ENCODE measurements at places on chromosomes 2 and 18. TPM values are rescaled to one million over a fixed set of nuclear protein-coding genes. Genes with fewer than 3 reads are reported as not detected.

ABCG5 gene
- total RNA-seq: not detected

DNA sequence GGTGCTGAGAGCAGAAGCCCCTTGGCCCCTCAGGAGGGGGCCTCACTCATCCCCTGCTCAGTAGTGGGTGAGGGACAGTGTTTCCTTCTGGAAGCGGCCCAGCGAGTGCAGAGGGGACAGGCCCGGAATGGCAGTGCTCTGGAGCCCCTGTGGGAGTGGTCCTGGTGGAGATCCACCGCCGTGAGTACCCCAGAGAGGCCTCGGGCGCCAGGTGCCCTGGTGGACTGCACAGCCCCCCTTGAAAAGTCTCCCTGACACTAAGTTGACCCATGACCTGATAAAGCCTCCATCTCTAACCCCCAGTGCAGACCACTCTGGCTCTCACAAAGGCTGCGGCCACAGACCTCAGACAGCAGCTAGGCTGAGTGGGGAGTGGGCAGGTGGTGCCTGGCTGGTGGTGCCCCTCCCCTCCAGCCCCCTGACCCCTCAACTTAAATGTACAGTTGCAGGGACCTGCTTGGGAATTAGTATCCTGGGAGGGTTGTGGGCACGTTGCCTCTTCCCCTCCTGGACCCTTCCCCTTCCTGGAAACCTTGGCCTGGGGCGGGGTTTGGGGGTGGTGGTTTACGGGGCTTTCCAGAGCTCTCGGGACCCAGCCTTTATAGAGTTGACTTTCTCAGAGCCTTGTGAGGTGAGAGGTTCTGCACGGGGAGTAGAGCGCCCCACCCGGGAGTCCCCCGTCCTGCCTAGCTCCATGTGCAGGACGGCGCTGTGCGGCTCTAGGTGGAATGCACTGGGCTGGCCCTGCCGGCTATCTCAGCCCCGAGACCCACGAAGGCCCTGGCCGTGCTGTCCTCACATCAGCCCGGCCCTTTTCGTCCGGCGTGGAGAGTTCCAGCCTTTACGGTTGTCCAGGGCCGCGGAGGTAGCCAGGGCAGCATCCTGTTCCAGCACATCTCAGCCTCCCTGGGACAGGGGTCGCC, 62.7 kb downstream of the RTP5 start:
- H3K27me3 ChIP-seq: no peaks in the 10 kb centered on the region
- H3K27ac ChIP-seq: no peak overlapping the region
- no peaks in the 10 kb centered on the region for H3K36me3 ChIP-seq
- DNase-seq: no peak

DNA sequence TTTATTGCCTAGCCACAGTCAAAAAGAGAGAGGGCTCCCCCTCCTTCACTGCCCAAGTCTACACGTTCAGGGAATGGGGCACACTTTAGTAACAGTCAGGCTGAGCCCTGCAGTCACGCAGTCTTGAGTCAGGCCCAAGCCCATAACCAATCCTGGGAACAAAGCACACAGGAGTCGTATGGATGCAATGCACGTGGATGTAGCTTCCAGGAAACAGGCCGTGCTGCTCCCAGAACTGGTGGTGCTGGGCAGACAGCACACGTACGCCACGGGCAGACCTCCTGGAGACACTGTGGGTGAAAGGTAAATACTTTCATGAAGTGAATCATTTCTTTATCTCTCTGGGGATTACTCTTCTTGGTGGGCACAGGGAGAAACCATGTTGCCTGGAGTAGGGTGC, 30.0 kb upstream of the MBP start:
- no peak for DNase-seq
- no peaks in the 10 kb centered on the region for H3K36me3 ChIP-seq
- H3K27me3 ChIP-seq: no peaks in the 10 kb centered on the region
- no peaks in the 10 kb centered on the region for H3K4me1 ChIP-seq
- H3K4me3 ChIP-seq: no peak overlapping the region
- no peak overlapping the region for H3K27ac ChIP-seq

ACKR3 gene
- total RNA-seq: 87.5 TPM

KIF3C gene
- total RNA-seq: 5.3 TPM

PLB1 gene
- 0.61 TPM for total RNA-seq

GRCh38 chr2:10502803-10503107, 54.6 kb upstream of the ODC1 start:
- H3K36me3 ChIP-seq: no peaks in the 10 kb centered on the region
- H3K27ac ChIP-seq: no peak overlapping the region
- H3K27me3 ChIP-seq: no peaks in the 10 kb centered on the region
- H3K4me1 ChIP-seq: peaks cover 23% of the 10 kb centered on the region
- DNase-seq: no peak

MAP2 gene
- 63.3 TPM for total RNA-seq

DNA sequence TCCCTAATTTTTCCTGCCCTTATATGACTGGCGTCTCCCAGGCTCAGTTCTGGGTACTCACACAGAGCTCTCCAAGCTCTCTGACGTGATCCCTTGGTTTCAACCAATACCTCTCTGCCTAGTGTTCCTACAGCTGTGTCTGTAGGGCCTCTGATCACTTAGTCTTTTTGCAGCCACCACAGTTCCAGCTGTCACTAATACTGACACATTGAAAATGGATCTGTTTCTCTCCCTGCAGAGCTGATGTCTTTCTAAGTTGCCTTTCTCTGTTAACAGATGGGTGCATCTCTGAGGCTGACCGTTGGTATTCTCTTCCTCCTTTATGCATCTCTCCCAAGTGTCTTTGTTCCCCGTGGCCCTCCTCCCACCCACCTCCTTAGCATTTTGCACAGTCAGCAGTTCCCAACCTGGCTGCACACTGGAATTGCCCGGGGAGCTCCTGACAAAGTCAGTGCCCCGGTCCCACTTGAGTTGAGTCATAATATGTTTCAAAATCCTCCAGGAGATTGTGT, 62.5 kb downstream of the CERS6 start:
- peaks cover 34% of the 10 kb centered on the region for H3K4me1 ChIP-seq
- no peak overlapping the region for H3K4me3 ChIP-seq
- H3K36me3 ChIP-seq: no peaks in the 10 kb centered on the region
- DNase-seq: peak; percentile 65
- H3K27me3 ChIP-seq: no peaks in the 10 kb centered on the region
- H3K27ac ChIP-seq: peak overlapping the region; percentile 22

MITD1 gene
- total RNA-seq: 42.4 TPM

- H3K4me1 ChIP-seq: peaks cover 5% of the 10 kb centered on the region
- H3K27ac ChIP-seq: no peak overlapping the region
- no peak for DNase-seq
- no peaks in the 10 kb centered on the region for H3K36me3 ChIP-seq
- no peak overlapping the region for H3K4me3 ChIP-seq
These were observed 30.2 kb upstream of the SSB start for GRCh38 chr2:169768262-169768995.

- no peaks in the 10 kb centered on the region for H3K4me1 ChIP-seq
- H3K4me3 ChIP-seq: no peak overlapping the region
- no peak overlapping the region for H3K27ac ChIP-seq
These were observed 424.1 kb downstream of the ERBB4 start for GRCh38 chr2:212114489-212114888.

ALPI gene
- total RNA-seq: not detected

- H3K36me3 ChIP-seq: no peaks in the 10 kb centered on the region
- H3K4me1 ChIP-seq: no peaks in the 10 kb centered on the region
- no peak overlapping the region for H3K4me3 ChIP-seq
- no peak for DNase-seq
- no peaks in the 10 kb centered on the region for H3K27me3 ChIP-seq
These were observed 191.6 kb upstream of the SLC14A2 start for GRCh38 chr18:45423659-45424058.

AAK1 gene
- total RNA-seq: 34.8 TPM

DNA sequence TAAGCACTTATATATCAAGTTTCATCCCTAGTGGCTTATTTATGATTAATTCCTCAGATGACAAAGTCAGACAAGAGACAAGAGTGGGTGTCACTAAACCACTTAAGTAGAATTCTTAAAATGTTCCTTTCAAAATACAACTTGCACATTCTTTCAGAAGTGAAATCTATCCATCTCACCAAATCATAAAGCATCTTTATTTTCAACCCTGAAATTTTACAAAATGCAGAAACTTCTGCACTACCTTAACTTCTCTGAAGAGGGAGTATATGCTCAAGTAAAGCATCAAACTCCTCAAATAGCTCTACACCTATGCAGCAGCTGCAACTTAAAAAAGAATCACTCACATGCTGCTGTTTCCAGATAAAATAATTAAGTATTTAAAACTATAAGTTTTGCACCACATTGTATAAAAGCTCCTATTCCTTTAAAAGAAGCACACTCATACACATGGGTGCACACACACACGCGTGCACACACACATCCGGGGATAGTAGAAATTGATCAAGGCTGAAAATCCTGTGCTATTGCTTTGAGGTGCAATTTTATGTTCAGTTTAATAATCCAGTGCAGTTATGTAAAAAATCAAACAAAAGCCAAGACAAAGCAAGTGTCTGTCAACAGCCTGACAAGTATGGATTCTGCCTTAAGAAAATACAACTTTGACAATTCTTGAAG, 244.5 kb downstream of the TCF4 start:
- H3K27me3 ChIP-seq: no peaks in the 10 kb centered on the region
- H3K4me3 ChIP-seq: no peak overlapping the region
- H3K36me3 ChIP-seq: no peaks in the 10 kb centered on the region
- peak; percentile 37 for DNase-seq
- 0 out of 2 replicates have a peak, but pooled peaks cover 2% of the 10 kb centered on the region for H3K4me1 ChIP-seq
- no peak overlapping the region for H3K27ac ChIP-seq

DNA sequence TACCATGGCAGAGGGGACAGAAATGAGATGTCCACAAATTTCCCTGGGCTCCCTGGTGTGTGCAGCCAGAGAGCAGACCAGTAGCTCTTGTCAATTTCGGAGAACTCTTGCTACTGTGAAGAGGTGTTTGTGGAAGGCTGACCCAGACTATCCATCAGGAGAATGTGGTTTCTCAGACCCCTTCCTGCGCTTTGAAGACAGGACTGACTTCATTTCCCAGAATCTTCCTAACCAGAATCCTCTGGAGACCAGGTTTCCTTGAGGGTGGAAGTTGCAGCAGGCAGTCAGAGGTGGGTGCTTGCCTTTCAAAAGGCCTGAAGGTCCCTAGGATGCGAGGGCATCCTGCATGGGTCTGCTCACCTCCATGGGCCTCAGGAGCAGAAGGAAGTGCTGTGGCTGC, 121.9 kb downstream of the LAMA3 start:
- no peak for DNase-seq
- no peaks in the 10 kb centered on the region for H3K4me1 ChIP-seq
- no peaks in the 10 kb centered on the region for H3K27me3 ChIP-seq
- no peaks in the 10 kb centered on the region for H3K36me3 ChIP-seq
- H3K27ac ChIP-seq: no peak overlapping the region

- H3K4me1 ChIP-seq: peaks cover 33% of the 10 kb centered on the region
- H3K4me3 ChIP-seq: no peak overlapping the region
- DNase-seq: no peak
These were observed 185.2 kb downstream of the ZFP36L2 start for GRCh38 chr2:43041173-43041591.

LTBP1 gene
- total RNA-seq: 63.1 TPM

FAM110C gene
- total RNA-seq: not detected

GRCh38 chr18:48743886-48744285, 205.1 kb downstream of the CTIF start:
- no peaks in the 10 kb centered on the region for H3K36me3 ChIP-seq
- no peak overlapping the region for H3K4me3 ChIP-seq
- H3K4me1 ChIP-seq: no peaks in the 10 kb centered on the region
- no peak for DNase-seq
- no peak overlapping the region for H3K27ac ChIP-seq

GRCh38 chr2:285531-285930, 2.4 kb downstream of the ALKAL2 start:
- H3K36me3 ChIP-seq: peaks cover 22% of the 10 kb centered on the region
- no peak overlapping the region for H3K27ac ChIP-seq

DNA sequence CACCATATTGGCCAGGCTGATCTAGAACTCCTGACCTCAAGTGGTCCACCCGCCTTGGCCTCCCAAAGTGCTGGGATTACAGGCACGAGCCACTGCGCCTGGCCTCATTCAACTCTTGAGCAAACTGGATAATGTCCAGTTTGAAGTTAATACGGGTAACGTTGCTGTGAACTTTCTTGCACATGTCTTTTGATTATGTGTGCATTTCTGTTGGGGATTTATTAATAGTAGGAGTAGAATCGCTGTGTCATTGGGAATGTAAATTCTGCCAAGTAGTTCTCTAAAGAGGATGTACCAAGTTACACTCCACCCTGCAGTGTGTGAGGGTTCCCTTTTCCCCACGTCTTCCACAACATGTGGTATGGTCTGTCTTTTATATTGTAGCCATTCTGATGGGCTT, 6.2 kb downstream of the IMPA2 start:
- no peak for DNase-seq
- no peaks in the 10 kb centered on the region for H3K27me3 ChIP-seq
- no peaks in the 10 kb centered on the region for H3K36me3 ChIP-seq
- no peak overlapping the region for H3K4me3 ChIP-seq
- no peak overlapping the region for H3K27ac ChIP-seq

GRCh38 chr2:43423941-43424261, 171.9 kb downstream of the THADA start:
- H3K36me3 ChIP-seq: no peaks in the 10 kb centered on the region
- DNase-seq: no peak
- no peak overlapping the region for H3K4me3 ChIP-seq
- no peaks in the 10 kb centered on the region for H3K27me3 ChIP-seq
- H3K4me1 ChIP-seq: peaks cover 12% of the 10 kb centered on the region

- no peak for DNase-seq
- H3K27ac ChIP-seq: no peak overlapping the region
- H3K27me3 ChIP-seq: no peaks in the 10 kb centered on the region
- no peak overlapping the region for H3K4me3 ChIP-seq
- no peaks in the 10 kb centered on the region for H3K36me3 ChIP-seq
These were observed 248.7 kb upstream of the TNP1 start for GRCh38 chr2:217108575-217109027.

DNA sequence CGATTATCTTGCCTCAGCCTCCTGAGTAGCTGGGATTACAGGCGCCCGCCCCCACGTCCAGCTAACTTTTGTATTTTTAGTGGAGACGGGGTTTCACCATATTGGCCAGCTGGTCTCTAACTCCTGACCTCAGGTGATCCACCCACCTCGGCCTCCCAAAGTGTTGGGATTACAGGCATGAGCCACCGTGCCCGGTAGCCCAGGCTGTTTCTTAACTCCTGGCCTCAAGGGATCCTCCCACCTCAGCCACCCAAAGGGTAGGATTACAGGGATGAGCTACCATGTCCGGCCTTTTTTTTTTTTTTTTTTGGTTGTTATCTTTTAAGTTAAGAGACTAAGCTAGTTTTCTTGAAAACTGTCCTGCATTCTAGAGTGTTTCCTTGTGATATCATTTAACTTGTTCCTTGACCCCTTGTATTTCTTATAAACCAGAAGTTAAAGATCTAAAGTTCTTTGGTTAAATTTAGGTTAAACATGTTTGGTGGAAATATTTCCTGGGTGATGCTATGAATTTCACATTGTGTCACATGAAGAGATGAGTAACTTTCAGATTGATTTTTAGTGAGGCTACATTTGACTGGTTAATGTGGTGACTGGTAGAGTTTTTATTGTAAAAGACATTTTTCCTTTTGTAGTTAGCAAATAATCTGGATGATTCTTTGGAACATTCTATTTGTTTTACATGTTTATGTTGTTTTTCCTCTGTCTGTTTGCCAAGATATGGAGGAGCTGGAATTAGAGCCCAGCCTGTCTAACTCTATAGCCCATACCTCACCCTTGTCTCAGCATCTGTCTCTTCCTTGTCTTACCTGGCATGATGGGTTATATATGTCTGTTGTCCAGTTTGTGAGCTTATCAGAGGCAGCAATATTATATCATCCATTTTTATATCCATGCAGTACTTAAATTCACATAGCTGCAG, 5.2 kb downstream of the NCAPH start:
- H3K27me3 ChIP-seq: no peaks in the 10 kb centered on the region
- H3K27ac ChIP-seq: no peak overlapping the region
- peaks cover 47% of the 10 kb centered on the region for H3K36me3 ChIP-seq
- H3K4me3 ChIP-seq: no peak overlapping the region

FLACC1 gene
- total RNA-seq: 0.55 TPM
